Umbilical cord (tissue), 2 donors: ENCODE measurements at places on chromosomes 6 and 20. TPM values are rescaled to one million over a fixed set of nuclear protein-coding genes. Genes with fewer than 3 reads are reported as not detected.

Gene OXT
- not detected for total RNA-seq

DNA sequence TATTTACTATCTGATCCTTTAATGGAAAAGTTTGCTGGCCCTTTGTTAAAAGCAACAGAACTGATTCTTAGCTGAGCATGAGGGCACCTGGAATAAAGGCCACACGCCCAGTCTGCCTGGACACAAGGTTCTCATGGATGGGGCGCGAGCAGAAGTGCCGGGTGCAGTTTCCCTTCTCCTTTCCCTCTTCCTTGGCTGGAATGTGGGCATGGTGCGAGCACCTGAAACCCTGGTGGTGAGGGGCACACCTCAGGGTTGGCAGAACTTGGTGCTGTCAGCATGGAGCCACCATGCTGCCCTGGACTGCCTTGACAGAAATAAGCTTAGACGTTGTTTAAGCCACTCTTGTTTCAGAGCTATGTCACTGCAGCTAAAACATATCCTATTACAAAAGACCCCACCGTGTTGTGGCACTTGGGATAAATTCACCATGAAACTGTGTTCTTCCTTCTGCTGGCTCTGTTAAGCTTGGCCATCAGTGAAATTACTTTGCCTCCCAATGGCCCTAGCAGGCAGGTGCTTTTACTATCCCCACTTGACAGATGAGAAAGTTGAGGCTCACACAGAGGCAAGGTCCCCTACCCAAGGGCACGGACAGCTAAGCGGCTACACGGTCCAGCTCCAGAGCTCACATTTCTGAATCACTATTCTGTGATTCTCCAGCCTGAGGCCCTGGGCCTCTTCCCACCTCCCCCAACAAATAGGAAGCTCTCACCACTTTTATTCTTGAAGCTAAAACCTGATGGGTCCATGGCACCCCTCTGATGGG is 115.9 kb downstream of the PREX1 start:
- DNase-seq, result no peak

Gene HSPA12B
- 13.5 TPM for total RNA-seq

Gene BNIP5
- 1.2 TPM for total RNA-seq

Gene NNAT
- 5.3 TPM for total RNA-seq

- peak; percentile 22 for DNase-seq
Measured at GRCh38 chr6:89941031-89941762, 46.9 kb downstream of the GJA10 start.

Gene RFX6
- 0.72 TPM for total RNA-seq

Gene NKX2-4
- not detected for total RNA-seq

Gene SIGLEC1
- total RNA-seq, result 5.8 TPM

Gene SLC22A16
- total RNA-seq, result 1.4 TPM

- DNase-seq, result peak; percentile 94
Measured at GRCh38 chr6:73585566-73586415, 65.0 kb upstream of the EEF1A1 start.

- DNase-seq, result no peak
Measured at GRCh38 chr20:62064770-62065673, 659 bp downstream of the TAF4 start.

Gene BMP6
- 144 TPM for total RNA-seq

DNA sequence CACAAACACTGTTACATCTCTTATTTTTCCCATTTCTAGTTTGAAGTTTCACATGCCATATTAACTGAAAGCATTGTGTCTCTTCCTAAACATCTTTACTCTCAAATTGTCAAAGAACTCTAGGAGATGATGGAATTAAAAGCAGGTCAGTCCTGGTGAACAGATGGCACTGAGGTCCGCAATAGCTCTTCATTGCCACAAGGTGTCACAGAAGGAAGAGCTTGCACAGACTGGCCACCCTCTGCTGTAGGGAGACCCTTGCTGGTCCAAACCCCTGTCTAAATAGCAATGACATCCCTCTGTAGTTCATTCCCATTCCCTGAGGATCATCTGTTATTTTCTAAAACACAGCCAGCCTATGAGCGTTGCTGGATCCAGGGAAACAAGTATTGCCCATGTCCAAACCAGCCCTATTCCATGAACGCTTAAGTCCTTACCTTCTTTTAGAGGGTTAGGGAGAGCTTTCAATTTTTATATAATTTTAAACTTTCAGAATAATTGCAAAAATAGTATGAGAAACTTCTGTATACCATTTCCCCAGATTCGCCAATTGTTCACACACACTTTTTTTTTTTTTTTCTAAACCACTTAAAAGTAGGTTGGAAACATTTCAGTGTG is 10.1 kb upstream of the HDAC2 start:
- DNase-seq, result peak; percentile 15

GRCh38 chr6:83708546-83708969 is 343 bp downstream of the SNAP91 start:
- peak; percentile 23 for DNase-seq

GRCh38 chr6:32984622-32985389 is 16.4 kb downstream of the BRD2 start:
- DNase-seq, result peak; percentile 86

GRCh38 chr20:25276533-25277050 is 28.7 kb downstream of the PYGB start:
- DNase-seq, result no peak

Gene PNLDC1
- total RNA-seq, result not detected

- DNase-seq, result no peak
Measured at GRCh38 chr20:36525620-36526365, 15.5 kb upstream of the MYL9 start.

Gene WFDC5
- total RNA-seq, result 1.2 TPM

Gene C20orf144
- total RNA-seq, result not detected

DNA sequence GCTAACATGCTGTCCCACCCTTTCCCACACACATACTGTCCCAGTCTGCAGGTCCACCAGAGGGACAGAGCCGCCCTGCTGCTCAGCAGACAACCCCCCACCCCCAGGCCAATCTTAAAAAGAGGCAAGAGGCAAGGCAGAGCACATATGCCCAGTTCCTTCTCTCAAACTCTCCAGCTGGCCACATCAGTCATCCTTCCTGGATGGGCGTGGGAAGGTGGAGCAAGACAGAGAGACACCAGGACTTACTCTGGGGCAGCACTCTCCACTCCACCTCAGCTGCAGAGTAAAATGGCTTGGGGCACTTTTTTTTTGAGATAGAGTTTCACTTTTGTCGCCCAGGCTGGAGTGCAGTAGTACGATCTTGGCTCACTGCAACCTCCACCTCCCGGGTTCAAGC is 10.8 kb downstream of the MOCS3 start:
- no peak for DNase-seq

Gene SHLD1
- total RNA-seq, result 14.7 TPM

Gene HRH3
- total RNA-seq, result not detected

GRCh38 chr6:40187535-40188144 is 253.4 kb upstream of the MOCS1 start:
- DNase-seq, result no peak

Gene SLC22A1
- 1.7 TPM for total RNA-seq

GRCh38 chr6:43933148-43933885 is 163.3 kb downstream of the VEGFA start:
- DNase-seq, result peak; percentile 70

DNA sequence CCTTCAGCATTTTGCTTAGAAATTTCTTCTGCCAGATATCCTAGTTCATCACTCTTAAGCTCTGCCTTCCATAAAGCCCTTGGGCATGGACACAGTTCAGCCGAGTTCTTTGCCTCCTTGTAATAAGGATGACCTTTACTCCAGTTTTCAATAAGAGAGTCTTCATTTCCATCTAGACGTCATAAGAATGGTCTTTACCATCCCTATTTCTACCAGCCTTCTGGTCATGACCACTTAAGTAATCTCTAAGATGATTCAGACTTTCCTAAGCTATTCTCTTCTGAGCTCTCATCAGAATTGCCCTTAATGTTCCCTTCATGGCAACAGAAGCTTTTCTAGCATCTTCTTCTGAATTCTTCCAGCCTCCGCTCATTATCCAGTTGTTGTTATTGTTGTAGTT is 126.1 kb downstream of the TFAP2C start:
- no peak for DNase-seq

DNA sequence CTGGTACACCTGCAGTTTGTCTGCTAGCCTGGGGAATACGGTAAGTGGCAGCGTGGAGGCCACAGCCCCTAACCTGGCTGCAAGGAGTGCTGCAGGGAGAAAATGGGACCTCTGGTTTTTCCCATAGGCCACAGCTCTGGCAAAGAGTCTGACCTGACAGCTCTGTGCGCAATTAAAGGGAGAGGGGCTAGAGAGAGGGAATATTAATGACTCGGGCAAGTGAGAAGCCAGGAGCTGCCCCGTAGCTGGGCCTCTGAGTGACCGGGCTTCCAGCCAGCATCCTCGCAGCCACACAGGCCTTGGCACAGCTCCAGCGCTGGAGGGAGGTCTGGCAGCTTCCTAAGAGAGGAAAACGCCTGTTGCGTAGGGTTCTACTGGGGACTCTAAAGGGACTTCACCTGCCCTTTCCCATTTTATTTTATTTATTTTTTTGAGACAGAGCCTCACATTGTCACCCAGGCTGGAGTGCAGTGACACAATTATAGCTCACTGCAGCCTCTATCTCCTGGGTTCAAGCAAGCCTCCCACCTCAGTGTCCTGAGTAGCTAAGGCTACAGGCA is 18.2 kb upstream of the OCSTAMP start:
- DNase-seq, result peak; percentile 83
